ENCODE measurements at places on chromosomes 3 and 15.

GRCh38 chr15:47750030-47750739, 32.9 kb downstream of the SEMA6D start:
- peak; percentile 90 for DNase-seq

- DNase-seq = peak; percentile 19
Measured at GRCh38 chr3:180329187-180329586, 272.8 kb upstream of the TTC14 start.

DNA sequence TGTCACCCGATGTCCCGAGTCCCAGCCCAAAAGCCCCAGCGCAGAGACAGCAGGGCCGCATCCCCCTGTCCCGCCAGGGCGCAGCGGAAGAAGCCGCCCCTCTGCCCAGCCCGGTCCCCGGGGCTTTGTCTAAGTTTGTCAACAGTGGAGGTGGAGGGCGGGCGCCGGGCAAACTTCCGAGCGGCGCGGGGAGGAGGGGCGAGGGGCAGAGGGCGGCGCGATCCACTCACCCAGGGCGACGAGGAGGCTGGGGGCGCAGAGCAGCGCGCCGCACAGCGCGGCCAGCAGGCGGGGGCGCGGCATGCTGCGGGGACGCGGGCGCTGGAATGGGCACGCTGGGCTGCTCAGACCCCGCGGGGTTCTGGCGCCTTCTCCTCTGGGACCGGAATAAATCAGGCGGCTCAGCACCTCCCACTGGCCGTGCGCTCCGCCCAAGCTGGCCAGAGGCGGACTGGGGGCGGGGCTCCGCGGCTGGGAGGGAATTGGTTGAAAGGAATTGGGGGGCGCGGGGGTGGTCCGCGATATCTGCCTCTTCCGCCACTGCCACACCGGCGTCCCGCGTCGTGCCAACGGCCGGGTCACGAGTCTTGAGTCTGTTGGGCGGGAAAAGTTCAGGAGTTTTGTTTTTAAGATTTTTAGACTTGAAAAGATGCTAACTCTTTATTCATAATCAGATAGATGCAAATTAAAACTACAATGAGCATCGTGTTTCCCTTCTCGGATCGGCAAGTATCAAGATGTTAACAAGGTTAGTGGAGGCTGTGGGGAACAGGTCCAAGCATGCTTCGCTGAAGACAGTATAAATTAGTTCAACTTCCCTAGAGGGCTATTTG, at the start of gene MFGE8:
MFGE8 (minus strand) TSS at position 363 of the 833 bp plus-strand sequence; CDS start at position 303, 60 bp downstream.
- DNase-seq = peak; percentile 77

- peak; percentile 76 for DNase-seq
Measured at GRCh38 chr3:188712248-188712924, 459.4 kb upstream of the TPRG1 start.

DNA sequence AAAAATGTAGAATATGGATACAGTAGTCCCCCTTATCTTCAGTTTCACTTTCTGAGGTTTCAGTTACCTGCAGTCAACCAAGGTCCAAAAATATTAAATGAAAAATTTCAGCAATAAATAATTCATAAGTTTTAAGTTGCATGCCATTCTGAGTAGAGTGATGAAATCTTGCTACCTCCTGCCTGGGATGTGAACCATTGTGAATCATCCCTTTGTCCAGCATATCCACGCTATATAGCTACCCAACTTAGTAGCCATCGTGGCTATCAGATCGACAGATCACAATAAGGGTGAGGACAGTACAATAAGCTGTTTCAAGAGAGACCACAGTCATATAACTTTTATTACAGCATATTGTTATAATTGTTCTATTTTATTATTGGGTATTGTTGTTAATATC, 1.2 kb upstream of the LARS2 start:
- DNase-seq = peak; percentile 59

GRCh38 chr3:166889241-166889640, 490.9 kb downstream of the ZBBX start:
- DNase-seq = peak; percentile 37

DNA sequence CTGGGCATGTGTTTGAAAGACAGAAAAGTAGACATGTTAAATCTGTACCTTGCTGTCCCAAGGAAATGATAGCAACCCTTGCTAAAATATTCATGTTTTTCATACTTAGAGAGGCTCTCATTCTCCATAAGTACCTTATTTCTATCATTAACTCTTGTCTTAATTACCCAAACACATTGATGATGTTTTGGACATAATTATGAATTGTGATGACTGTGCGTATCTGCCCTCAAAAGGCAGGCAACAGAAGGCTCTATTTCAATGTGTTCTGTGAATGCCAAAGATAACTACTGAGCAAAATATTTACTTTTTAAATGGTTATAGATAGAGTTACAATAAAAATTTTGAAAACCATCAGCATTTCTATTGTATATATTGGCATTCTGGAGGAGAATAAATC, 1263.8 kb downstream of the ZPLD1 start:
- DNase-seq = no peak

GRCh38 chr3:102454181-102454580, 19.4 kb downstream of the ZPLD1 start:
- peak; percentile 15 for DNase-seq

GRCh38 chr3:154013736-154014135, 107.5 kb upstream of the ARHGEF26 start:
- no peak for DNase-seq

GRCh38 chr3:184486614-184487013, 75.0 kb upstream of the EPHB3 start:
- no peak for DNase-seq

DNA sequence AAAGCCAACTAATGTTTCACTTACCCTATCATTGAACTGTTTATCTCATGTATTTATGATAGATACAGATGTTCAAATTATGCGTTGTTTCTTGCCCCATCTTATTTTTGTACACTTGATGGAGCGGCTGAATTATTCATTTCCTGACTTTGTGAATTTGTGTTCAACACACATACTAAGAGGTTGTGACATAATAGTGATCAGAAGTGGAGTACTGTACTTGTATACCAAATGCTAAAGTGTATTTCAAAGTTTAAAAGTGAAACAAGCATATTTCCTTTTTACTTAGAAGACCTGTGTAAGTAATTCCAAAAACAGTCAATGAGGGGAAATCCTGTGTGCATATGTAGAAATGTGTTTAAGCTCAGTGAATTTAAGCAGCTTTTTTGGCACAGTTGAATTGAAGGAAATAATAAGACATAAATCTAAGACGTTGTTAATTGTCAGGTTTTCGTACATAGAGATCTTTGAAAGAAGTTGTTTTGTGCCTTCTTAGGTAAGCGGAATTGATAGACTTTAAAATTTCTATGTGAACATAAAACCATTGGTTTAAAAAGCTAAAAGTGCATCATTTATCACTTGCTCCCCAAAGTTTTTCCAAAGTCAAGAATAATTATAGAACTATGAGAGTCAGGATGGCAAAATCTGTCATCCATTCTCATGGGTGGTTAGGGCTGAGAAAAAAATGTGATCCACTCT, 1.9 kb downstream of the NFKBIZ start:
- DNase-seq = peak; percentile 35

DNA sequence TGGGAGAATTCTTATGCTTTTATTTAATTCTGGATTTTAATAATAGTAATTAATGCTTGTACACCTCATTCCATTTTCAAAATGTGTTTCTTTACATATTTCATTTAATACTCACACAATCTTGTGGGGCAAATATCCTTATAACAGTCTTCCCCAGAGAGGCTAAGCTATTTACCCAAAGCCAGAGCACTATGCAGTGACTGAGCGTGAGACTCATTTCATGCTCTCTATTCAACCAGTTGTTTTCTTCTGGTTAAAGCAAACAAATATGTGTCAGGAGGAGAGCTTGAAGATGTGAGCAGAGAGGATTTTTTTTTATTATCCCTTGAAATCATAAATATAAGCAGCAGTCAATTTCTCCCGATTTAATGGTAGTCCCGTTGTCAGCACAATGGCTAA, 548.3 kb upstream of the TBL1XR1 start:
- DNase-seq = no peak

GRCh38 chr3:171758109-171758508, 52.2 kb downstream of the PLD1 start:
- DNase-seq = no peak

DNA sequence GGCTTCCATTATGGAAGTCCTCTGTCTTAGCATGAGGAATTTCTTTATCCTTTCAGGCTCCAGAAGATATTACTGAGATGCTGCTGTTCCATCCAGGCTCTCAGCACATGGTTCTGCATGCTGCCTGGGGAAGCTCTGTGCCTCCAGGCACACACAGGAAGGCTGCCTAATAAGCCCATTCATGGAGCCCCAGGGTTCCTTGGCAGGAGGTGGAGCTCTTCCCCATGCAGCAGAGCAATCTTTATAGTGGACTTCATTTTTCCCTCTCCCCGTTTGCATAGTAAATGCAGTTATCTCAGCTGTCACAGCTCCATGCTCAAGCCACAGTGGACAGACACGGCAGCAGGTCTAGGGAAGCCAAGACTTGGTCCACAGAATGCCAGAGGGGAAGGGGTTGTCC, 57.6 kb downstream of the BOC start:
- DNase-seq = no peak

DNA sequence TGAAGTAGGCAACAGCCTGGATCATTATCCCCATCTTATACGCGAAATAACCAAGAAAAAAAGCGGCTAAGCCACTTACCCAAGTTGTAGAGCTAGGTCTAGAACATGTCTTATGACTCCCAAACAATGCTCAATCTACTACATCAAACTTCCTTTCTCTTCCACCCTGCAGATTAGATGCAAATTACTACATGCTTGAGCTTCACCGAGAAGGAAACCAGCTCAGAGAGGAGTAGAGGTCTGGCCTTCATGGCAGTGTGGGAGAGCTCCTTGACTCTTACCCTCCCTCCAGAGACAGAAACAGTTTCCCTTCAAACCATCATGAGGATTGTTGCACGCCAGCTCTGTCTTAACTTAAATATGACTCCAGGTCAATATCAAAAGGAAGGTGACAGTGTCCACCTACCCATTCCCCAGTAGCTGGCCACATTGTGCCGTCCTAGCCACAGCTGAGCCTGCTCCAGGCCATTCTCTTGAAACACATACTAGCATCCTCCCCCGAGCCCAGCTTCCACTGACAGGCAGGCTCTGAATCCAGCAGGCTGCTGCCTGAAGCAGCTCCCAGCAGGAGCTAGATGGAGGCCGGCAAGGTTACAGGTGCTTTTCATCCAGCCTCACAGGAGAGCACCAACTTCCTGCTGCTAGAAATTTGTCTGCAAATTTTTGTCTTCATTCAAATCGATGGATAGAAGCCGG, 56.8 kb downstream of the CPN2 start:
- DNase-seq = no peak

GRCh38 chr3:83890763-83891135, 1068.0 kb upstream of the CADM2 start:
- no peak for DNase-seq

DNA sequence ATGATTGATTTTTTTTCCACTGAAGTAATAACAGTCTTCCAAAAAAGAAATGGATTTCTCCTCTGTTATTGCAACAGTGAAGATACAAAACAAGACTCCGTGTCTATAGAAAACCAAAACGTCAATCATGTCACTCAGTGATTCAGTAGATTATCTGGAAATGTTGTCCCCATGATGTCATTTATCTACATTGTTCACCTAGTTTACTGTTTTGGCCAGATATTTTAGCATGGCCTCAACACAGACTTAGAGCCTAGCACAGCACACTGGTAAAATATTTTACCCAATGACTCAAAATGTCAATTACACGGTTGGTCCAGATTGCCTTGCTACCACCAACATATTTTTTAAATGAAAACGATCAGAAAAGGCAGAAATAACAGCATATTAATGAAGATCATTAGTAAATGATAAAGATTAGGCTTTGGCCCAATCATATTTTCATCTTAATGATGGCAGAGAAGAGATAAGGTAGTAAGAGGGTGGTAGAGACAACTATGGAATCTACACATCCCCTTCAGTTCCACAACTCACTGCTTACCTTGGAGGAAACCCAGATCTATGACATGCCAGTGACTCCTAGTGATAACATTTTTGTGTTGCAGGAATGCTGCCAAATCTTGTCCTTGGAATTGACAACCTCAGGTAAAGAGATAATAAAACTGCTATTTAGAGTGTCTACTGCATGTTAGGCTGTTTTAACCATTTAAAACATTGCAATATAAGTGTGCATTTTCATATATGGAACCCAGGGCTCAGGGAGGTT, 347.7 kb upstream of the ARPP21 start:
- DNase-seq = no peak

- no peak for DNase-seq
Measured at GRCh38 chr3:68436619-68437401, 495.5 kb downstream of the TAFA4 start.

GRCh38 chr15:54675241-54675640, 521.5 kb downstream of the RSL24D1 start:
- no peak for DNase-seq

DNA sequence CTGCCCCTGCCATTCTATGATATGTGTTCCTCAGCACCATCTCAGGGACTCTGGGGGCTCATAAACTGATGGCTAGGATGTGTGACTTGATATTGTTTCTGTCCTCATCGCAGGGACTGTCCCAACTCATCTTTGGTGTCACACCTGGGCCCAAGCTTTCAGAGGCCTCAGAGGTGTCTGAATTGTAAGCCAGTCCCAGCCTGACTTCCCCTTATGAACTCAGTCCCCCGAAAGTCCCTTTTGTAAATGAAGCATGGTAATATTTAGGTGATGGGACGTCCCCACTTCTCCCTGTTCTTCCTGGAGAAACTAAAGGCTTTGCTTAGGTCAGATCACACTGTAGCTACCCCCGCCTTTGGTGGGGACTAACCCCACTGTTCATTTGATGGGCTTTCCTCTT, 142.4 kb upstream of the TLE3 start:
- no peak for DNase-seq

DNA sequence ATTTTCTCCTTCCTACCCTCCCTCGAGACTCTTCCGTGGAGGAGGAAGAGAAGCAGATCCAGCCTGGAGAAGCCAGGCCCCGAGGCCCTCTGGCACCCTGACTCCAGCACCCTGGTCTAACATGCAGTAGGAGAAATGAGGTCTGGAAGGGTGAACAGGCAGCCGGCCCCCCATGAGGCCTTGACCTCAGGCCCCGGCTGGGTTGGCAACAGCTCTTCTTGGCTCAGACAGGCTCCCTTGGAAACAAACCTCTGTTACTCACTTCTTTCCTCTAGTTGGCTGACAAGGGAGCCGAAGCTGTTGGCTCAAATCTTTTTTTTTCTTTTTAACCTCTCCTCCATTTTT, 73.4 kb downstream of the CPN2 start:
- DNase-seq = no peak

DNA sequence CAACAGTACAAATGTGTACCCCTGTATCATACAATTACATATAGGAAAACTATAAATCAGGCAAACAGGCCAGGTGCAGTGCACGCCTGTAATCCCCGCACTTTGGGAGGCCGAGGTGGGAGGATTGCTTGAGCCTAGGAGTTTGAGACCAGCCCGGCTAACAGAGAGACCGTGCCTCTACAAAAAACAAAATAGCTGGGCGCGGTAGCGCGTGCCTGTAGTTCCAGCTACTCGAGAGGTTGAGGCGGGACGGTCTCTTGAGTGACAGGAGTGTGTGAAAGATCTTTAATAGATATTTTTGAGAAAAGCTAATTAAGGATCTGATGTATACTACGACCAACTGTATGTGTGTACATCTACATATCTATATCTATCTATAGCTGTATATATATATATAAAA, 33.8 kb upstream of the BDH1 start:
- no peak for DNase-seq
